ENCODE measurements at places on chromosomes 11 and 22.
A peak's percentile ranks its signal among the peaks of the same experiment; 100 is the strongest.

DNA sequence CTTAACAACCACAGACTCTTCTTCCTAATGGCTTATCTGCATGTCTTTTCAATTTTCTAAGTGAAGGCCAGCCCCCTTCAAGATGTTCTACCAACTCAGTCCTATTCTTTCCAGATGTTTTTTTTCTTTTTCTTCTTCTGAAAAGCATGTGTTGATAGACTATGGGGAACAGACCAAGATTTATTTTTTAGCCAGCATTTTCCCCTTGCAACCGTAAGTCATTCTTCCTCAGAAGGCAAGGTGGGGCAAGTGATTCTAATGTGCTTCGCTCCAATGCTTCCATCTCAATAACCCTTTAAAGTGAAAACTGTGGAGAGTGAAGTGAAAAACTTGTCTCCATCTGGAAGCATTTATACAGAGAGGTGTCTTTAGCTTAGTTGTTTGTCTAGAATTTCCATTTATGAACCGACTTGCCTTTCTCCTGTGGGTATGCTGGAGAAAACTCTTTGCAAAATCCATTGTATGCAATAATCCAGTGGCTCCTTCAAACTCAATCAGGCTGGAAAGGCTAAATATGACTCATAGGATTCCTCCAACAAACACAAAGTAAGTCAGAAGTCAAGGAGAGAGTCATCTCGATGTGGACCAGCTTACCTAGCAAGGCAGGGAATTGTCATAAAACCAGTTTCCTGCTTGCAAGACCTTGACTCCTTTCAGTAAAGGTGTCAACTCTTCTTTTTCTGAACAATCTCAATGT is 83.7 kb downstream of the MAML2 start:
- no peak for DNase-seq

DNA sequence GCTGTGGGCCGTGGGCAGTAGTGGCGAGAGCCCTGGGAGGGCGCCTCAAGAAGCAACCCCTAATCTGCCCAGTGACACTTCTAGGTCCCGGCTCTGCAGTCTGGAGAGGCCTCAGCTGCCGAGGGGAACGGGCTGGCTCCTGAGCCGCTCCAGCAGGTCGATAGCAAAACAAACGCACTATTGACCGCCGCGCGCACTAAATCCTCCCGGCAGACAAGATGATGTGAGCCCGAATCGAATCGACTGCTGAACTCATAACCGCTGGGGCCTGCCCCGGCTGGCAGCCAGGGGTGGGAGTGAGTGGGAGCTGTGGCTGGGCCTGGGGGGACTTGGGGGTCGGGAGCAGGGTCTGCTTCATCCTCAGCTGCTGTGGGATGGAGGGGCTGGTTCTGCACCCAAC is 36.1 kb downstream of the FLRT1 start:
- DNase-seq, result no peak

DNA sequence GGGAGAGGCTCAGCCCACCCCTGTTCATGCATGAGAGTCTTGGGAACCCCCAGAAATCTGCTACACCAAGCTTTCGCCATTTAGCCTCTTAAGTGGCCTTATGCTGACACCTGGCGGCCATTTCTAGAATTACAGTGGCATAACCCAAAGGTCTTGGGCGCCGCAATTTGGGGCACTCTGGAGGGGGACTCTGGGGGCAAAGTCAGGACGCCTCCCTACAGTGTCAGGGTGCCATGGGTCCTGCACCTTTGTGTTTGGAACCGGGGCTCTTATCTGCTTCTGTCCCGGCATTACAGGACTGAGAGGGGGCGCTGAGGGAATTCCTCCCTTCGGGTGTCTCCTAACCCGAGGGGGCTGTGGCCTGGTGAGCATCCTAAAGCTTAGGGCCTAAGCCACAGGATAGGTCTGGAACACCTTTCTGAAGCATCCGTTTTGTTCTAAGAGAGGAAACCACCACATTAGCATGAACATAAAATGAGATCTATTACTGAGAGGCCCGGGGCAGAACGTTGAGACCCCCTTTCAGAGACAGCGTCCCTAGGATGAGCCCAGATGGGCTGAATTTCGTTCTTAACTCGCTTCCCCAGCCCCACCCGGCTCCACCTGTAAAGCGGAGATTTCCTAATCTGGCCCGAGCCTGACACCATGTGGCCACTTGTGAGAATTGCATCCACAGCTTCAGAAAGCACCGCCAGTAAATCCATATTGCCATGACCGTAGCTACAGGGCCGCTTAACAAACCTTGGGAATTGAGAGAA is 9.3 kb downstream of the INS start:
- DNase-seq, result peak; percentile 65

DNA sequence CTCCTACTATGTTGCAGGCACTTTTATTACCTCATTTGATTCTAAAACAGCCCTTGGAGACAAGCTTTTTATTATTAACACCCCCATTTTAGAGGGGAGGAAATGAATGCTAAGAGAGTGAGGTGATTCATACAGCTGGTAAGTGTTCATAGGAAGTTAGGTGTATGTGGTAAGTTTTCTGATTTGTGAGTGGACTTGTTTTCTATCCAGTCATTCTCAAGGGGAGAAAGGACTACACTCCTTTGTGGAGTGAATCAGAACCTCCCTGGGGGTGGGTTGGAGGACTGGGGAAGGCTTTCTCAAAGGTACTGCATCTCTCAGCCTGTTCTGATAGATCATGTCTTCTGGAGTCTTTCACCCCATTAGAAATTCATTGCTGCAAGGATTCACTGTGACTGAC is 23.5 kb downstream of the PKNOX2 start:
- DNase-seq, result no peak

- no peak for DNase-seq
Observed at GRCh38 chr22:37281646-37282384, 493 bp upstream of the CYTH4 start.

DNA sequence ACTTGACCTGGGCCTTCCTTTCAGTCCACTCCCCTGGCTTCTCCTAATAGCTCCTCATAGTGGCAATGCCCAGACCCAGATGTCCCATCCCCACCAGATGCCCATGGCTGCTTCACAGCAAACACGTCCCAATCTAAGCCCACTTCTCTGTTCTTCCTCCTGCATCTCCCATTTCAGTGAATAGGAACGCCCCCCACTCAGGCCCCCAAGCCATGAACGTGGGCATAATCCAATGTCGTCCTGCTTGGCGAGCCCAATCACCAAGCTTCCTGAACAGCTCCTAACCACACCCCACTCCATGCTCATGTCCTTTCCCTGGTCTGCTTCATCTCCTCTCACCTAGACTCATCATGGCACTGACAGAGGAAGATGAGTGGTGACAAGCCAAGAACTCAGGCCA is 8.9 kb downstream of the IL18BP start:
- no peak for DNase-seq

GRCh38 chr11:45247433-45247832 is 38.7 kb downstream of the SYT13 start:
- DNase-seq, result no peak

- no peak for DNase-seq
Observed at GRCh38 chr11:11618973-11619435, 2.8 kb downstream of the GALNT18 start.

DNA sequence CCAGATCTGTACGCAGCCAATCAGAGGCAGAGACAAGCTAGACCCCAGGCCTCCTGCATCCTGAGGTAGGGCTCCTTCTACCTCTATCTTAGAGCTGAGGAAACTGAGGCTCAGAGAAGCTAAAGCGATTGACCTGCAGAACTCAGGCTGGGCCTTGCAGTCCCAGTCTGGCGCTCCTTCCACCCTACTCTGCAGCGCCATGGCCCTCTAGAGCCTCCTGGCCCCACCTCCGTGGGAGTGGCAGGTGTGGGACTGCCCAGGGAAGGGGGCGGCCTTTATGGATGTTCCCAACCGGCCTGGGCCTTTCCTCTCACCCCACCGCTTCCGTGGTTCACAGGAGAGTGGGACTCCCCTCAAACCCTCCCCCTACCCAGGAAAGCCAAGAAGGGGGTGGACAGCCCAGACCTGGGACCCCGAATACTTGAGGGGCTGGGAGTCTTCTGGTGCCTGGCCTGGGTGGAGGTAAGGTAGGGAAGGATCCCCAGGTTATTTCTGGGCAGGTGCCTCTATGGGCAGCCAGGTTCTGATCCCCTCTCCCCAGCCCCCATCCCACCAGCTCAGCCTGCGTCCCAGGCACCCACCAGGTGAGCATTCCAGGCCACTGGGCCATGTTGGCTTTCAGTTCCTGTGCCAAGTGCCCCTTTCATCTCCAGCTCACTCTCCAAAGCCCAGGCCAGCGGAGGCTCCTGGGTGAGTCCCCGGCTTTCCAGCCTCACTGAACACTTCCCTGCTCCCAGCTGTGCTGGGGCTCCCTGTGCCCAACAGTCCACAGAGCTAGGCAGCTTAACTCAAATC is 3.0 kb downstream of the WNT11 start:
- DNase-seq, result no peak

DNA sequence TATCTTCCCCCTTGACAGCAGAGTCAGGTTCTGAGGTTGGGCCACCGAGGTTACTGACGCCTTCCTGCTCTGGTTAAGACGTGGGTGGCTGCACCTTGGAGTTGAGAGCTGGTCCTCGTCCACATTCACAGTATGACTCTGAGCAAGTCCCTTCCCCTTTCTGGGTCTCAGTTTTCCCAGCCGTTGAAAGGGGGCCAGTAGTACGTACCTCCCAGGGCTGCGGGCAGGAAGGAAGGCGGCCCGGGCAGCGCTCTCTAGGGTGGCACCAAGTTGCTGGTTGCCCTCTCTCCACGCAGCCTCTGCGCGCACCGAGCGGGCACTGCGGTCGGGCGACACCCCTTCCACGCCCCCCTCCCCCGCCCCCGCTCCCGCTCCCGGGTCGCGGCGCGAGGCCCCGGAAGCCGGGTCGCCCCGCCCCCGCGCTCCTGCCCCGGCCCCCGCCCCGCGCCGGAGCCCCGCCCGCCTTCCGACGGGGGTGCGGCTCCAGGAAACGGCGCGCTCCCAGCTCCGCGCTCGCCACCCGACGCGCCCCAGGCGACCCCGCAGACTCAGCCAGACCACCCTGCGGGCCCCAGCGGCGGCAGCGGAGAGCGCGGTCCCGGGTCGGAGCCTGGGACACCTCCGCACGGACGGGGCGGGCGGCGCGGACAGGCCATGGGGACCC is at the start of gene EHBP1L1:
Gene EHBP1L1, plus strand, starts transcription at position 486 of the 664 bp plus-strand sequence. CDS start 250 bp downstream, outside the sequence.
- no peak for DNase-seq

- no peak for DNase-seq
Observed at GRCh38 chr22:30014244-30014643, 66.0 kb upstream of the HORMAD2 start.

- DNase-seq, result no peak
Observed at GRCh38 chr11:5289696-5290095, 12.1 kb downstream of the OR51B4 start.

DNA sequence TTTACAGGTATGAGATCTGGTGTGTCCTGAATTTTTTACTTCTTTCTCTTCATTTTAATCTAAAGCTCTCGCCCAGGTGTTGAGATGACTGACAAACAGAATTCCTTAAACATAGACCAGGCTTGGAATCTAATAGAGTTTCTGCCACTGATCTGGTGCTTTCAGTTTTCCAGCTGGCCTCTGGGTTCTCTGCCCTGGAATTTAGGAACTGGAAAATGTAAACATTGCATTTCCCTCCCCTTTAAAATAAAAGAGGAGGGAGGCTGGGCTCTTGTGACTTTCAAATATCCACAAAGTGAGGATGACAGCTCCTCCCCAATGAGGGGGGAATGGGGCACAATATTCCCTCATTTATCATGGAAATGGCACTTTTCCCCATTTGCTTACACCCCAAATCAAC is 5.0 kb downstream of the PAMR1 start:
- DNase-seq, result no peak

DNA sequence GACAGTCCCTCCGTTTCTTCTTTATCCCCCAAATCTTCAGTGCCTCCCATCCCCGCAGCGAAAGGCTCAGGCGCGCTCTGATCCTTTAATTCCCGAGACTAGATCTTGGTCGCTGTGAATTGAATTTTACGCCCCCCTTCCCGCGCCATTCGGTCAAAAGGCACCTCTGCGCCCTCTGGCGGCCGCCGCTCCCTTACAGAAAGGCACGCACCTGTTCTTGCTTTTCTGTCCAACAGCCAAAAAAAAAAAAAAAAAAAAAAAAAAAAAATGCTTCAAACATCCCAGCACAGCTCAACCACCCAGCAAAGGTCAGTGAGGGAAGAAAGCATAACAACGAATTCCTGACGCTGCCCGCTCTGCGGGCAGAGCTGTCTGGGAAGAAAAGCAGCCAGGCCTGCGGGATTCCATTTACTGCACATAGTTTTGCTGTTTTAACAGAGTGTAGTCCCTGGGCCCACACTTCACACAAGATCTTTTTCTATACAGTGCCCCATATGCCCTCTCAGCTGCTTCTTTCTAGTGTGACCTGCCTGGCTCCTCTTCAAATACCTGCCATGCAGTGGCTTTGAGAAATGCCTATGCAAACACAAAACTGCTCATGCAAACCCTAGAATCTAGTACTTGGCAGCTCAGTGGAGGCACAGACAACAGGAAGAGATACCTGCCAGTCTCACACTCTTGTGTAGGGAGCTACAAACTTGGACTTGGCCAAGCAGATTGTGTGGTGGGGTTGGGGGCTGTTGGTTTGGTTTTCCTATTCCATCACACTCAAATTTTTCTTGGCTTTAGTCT is 1.3 kb upstream of the ESAM start:
- DNase-seq, result peak; percentile 73

DNA sequence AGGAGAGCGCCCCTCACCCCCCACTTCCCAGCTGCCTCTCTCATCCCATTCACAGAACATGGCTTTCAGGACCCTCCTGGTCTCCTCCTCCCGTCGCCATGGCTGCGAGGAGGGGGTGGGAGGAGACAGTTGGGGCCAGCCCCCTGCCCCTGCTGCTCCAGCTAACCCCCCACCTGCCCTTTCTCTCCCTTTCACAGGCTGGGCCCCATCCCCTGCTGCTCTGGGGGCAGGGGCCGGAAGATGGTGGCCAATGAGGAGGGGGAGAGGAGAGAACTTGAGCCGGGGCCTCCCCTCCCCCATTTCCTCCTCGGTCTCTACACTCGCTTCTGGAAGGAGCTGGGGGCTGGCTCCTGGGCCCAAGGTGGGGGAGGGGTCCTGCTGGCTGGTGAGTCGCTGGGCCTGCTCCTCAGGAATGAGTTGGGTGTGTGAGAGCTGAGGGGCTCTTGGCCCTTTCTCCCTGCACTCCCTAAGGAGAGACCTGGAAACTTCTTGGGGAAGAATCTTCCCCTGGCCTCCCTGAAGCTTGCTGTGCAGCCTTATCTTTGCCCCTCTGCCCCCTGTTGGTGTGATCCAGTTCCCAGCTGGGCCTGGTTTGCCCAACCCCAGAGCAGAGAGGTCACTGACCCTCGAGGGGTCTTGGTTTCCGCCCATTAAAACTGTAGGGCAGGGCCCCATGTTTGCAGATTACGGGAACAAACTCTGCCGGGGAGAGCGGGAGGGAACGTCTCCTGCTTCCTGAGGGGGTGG is 10.2 kb downstream of the YPEL4 start:
- no peak for DNase-seq

DNA sequence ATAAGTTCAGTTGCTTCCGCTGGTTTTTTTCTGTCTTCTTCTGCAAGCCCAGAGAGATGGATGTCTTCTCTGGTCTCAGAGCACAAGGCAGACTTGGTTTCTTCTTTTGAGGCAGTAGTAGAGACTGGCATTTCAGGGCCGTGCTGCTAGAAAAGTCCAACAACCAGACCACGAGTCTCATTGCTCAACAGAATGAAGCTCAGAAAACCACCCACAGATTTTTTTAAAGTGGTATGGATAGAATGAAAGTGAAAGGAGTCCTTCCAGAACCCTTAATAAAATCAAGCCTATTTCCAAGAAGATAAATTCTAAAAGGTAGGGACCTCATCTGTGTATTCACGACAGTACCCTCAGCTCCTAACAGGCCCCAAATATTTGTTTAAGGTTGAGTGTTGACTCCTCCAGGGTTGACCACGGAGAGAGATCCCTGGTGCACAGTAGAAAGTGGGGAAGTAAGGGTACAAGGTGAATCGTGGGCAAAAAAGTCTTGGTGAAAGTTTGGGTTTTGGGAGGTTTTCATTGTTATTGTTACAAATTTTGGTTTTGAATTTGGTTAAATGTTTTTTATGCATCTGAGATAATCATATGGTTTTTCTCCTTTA is 43.6 kb upstream of the DDX6 start:
- DNase-seq, result no peak
